NCI-H2081 (cell line): ENCODE measurements at places on chromosomes 2 and 18.

DNA sequence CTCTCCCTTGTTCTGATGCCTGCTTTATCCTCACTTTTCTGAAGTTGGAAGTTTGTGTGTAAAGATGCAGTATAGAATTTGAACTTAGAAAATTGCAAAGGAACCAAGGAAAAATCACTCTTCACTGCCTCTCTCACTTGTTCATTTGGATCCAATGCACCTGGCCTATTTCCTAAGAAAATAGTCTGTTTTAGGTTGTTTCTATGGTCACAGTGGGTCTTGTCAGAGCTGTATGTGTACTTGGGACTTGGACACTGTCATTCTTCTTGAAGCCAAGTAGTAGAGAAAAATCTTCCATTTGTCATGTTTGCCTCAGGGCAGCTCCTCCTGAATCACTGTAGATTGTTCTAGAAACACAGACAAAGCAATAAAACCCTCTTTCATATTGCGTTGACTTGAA lies 80.3 kb upstream of the SESTD1 start:
- no peak for DNase-seq

- no peak for DNase-seq
Measured at GRCh38 chr18:32848826-32849225, 76.0 kb upstream of the KLHL14 start.

DNA sequence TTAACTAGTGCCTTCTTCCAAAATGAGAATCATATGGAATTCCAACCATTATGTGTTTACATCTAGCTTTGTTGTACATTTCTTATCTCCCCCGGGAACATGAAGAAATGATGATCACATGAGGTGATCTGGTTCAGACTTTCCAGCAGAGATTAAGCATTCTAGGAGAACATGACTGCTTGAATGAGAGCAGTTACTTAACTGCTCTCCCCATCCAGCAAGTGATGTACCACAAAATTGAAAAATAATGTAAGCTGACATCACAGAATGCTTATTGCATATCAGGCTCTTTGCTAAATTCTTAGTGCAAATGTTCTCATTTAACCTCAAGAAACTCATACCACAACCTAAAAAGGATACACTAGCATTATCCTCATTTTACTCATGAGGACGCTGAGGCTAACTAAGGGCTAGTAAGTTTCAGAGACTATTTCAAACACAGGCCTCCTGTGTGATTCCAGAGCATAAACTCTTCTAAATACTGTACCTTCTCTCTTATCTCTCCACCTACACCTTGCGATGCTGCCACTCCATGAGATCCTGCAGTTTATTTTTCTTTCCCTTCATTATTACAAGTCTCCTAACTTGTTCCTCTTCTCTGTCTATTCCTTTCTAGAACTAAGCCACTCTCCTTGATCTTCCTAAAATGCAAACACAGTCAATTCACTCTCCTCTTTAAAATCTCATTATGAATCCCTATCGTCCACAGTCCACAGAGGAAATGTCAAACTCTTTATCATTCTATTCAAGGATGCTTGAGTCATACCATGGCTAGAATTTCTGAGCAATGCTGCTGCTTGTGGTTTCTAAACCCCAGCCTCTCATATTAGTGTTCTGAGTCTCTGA lies 1224.8 kb upstream of the ZEB2 start:
- DNase-seq = no peak

DNA sequence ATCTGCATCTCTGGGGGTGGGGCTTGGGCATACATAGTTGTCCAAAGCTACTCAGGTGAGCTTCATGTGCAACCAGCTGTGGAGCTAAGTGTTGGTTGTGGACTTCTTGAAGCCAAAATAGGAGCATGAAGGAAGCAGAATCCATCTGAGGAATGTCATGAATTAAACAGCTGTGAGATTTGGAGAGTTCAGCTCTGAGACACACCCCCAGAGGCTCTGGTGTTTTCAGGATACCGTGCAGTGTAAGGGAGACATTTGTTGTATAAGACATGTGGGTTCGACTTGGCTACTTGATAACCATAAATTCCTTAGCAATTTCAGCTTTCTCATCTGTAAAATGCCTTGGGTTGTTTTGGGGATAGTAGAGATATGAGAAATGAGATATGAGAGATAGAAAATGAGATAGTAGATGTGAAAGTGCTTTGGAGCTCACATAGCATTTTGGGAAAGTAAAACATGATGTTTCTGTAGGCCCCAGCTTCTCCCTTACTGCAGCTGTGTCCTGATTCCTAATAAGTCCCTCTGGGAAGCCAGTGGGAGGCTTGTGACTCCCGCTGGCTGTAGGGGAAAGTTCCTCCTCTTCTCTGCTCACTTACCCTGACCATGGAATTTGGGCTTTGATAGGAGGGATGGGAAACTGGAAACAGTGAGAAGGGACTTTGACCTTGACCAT lies 50.0 kb downstream of the DPYSL5 start:
- DNase-seq = no peak

GRCh38 chr18:47531717-47532116 lies 280.3 kb upstream of the SKOR2 start:
- DNase-seq = no peak

DNA sequence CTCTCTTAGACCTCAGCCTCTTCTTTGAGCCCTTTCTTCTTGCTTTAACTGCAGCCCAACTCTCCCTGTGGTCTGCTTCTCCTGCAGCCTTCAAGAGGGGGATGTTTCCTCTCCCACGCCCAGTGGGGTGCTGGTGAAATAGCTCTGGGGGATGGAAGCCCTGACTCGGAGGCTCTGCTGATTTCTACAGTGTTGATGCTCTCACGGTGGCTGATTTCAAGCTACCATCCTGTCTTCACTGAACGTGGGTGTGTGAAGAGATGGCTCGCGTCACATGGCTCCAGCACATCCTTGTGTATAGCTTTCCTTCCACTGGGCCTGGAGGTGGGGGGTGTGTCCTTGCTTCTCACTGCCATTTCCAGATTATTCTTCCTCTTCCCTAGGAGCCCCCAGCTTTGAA lies 20.0 kb downstream of the MPP4 start:
- no peak for DNase-seq

DNA sequence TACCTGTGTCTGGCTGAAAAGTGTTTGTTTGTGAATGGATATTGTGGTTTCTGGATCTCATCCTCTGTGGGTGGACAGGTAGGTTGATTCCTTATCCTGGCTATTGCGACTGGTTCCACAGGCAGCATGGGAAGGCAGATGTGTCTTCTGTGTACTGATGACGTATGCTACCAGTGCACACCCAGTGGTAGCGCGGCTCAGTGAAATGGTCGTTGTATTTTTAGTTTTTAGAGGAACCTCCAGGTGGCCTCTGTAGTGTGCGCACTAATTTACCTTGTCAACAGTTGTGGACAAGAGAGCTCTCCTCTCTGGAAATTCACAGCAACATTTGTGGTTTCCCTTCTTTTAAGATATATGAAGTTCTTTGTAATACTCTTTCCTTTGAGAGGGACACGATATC lies 52.5 kb downstream of the CCDC74A start:
- no peak for DNase-seq

DNA sequence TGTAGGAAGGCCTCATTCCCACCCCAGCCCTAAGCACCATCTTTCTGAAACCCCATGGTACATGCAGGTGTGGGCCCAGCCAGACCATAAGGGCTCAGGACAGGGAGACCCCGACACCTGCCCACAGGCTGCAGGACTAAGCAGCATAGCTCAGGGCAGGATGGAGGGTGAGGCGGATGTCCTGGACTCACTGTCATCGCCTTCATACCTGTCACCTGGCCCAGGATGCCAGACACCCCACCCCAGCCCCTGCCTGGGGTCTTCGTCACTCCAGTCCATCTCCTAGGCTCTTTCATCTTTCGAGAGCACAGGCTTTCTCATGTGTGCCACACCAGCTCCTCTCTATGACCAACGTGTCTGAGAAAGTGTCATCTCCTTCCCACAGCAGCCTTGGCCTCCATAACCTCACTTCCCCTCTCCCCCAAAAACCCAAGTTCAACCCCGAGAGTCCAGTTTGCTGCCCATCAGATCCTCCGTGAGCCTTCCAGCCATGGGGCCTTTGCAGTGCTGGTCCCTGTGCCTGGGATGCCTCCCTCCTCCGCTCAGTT lies 71.5 kb downstream of the EMX1 start:
- DNase-seq = no peak

GRCh38 chr18:22167091-22167470 lies 2.3 kb upstream of the GATA6 start:
- no peak for DNase-seq

DNA sequence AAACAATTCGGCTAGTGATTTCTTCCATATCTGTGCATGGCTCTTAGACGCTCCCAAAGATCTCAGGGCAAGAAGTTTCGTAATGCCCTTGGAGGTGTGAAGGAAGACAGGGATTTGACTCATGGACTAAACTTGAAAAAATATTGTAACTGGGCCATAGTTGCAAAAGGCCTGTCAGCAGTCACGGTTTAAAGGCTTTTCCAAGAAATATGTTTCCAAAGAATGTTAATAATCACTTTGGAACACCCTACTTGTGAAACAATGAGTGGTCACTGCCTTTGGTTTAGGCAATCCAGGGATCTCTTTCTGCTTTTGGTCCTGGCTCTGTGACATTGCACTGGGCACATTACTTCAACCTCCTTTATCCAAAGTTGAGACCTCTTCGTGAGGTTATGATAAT lies 102.5 kb upstream of the RASGRP3 start:
- DNase-seq = no peak

- DNase-seq = no peak
Measured at GRCh38 chr2:62996534-62997186, 54.0 kb upstream of the OTX1 start.

DNA sequence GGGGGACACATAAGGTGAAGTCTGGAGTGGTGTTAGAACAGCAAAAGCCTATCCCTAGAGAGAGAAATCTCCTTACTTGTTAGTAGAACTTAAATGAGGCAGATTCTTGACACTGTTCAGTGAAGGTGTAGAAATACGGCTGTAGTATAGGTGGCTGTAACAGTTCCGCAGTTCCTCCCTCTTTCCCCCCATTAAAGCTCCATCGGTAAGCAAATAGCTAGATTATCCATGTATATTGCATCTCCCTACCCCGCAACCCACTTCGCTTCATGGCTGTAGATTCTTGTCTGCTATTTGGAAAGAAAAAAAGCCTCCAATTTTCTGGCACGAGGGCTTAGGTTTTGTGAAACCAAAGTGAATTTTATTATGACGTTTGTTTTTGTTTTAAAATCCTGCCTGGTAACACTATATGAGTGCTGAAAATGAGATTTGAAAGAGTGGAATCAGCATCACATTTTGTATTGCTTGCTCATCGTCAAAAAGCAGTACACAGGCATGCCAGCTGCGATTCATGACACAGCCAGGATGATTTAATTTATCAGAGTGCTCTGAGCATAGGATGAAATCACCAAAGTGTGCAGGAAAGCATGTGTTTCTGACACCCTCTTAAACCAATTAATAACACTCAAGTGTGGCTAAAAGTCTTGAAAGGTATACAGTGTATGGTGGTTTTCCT lies 1.4 kb downstream of the FAM171B start:
- no peak for DNase-seq

DNA sequence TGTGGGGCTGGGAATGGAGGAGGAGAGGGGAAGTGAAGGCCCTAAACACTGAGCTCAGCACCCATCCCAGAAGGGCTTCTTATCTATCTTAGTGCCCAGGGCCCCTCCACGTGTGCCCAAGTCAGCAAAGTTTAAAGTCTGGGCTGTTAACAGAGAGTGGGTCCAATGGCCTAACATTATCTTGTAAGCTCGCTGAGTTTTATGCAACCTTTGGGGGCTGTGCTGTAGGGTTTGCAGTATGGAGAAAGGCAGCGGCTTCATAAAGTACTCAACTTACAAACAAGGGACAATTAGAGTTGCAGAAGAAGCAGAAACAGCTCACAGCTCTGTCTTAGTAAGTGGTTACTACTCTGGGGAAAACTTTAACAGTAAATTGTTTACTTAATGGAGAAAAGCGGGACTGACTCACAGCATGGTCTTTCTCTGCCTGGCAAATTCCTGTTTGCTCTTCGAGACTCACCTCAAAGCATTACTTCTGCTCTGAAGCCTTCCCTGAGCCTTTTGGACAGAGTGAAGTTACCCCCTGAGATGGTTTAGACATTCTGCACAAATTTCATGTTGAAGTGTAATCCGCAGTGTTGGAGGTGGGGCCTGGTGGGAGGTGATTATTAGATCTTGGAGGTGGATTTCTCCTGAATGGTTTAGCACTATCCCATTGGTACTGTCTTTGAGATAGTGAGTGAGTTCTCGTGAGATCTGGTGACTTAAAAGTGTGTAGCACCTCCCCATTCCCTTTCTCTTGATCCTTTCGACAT lies 9.0 kb downstream of the ENOSF1 start:
- no peak for DNase-seq

DNA sequence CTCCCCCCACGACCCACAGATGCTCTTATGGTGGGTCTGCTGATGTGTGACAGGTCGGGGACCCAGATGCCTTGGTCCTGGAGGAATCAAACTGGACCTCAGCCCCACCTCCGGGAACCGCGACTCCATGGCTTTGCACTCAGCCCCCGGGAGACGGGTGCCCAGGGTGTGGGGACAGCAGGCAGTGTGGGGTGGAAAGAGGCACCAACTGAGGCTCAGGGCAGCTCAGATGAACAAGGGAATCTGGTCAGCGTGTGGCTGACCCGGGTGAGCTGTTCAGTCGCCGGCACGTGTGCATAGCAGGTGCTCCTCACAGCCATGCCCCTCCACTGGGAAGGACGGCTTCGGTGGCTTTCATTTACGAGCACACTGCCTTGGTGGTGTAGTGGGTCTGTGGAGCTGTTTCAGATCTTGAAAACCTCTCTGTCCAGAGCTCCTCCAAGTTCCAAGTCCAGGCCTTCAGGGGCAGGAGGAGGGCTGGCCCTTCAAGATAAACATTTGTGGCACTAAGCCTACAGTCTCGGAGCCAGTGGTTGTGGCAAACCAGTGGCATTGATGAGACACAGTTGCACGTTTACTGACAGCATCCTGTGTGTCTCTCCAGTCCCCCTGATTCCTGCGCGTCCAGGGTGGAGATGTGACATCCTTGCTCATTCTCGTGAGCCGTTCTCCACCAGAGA lies 471.2 kb upstream of the HS6ST1 start:
- no peak for DNase-seq

DNA sequence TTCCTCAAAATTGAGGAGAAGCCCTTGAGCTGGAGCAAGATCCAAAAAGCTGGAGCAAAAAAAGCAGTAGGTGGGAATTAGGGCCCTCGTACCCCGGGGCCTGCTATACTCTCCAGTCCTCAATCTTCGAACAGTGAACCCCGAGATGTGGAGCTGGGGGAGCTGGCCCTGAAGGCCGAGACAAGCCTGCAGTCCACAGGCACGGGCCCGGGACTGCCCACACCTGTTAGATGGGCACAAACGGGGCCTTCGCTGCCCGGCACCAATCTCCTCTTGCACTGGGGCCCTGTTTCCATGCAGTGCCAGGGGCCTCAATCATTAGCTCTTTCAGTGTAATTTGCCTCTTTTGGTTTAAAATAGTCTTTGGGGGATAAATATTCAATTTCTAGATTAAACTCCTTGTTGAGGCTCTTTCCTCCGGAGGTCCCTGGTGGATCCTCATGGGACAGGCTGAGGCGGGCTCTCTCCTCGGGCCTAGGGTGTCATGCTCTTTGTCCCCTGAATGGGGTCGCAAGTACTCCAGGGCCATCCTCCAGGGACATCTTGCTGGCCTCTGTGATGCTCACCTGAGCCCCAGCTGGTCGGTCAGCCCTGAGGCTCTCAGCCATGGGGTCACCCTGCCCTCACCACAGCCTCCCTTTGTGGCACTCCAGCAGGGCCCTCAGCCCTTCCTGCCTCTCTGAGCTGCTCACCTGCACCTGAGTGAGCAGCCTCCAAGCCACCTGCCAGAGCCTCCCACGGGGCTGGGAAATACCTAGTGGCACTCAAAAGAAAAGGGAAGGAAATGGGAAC lies 223.6 kb downstream of the ALPK2 start:
- DNase-seq = no peak
